ENCODE measurements at places on chromosomes 12 and 14. TPM values are rescaled to one million over a fixed set of nuclear protein-coding genes. Genes with fewer than 3 reads are reported as not detected.

The PAX9 gene
- total RNA-seq = not detected

The KLRB1 gene
- 0.38 TPM for total RNA-seq

The DLK1 gene
- 52.3 TPM for total RNA-seq

The GPR162 gene
- total RNA-seq = 7.8 TPM

The PLEK2 gene
- total RNA-seq = not detected

The GZMH gene
- total RNA-seq = 1.2 TPM

The RPGRIP1 gene
- 0.60 TPM for total RNA-seq

The CHGA gene
- total RNA-seq = not detected

The EIF2S3B gene
- total RNA-seq = 0.62 TPM

The KRT86 gene
- total RNA-seq = not detected

Data from Right ventricle myocardium inferior (tissue), 1 donor.